ENCODE measurements at places on chromosomes 3 and 15. TPM values are rescaled to one million over a fixed set of nuclear protein-coding genes. Genes with fewer than 3 reads are reported as not detected.

CCDC54 gene
- 112 TPM for polyA plus RNA-seq

ZNF860 gene
- 1.5 TPM for polyA plus RNA-seq

- peak; percentile 92 for DNase-seq
Observed at GRCh38 chr3:52455283-52456168, at the start of gene NISCH. Gene NISCH, plus strand, starts transcription at chr3:52455604. Its CDS starts 38 bp downstream, at chr3:52455642.

GRCh38 chr3:194730365-194730764, 44.7 kb downstream of the FAM43A start:
- peak; percentile 43 for DNase-seq

DNA sequence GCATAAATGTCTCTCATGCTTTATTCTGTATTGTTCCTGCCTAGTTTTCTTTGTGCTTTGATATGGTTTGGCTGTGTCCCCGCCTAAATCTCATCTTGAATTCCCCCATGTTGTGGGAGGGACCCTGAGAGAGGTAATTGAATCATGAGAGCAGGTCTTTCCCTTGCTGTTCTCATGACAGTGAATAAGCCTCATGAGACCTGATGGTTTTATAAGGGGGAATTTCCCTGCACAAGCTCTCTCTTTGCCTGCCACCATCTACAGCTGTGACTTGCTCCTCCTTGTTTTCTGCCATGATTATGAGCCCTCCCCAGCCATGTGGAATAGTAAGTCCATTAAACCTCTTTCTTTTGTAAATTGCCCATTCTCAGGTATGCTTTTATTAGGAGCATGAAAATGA, 1596.6 kb downstream of the SI start:
- DNase-seq, result no peak

DNA sequence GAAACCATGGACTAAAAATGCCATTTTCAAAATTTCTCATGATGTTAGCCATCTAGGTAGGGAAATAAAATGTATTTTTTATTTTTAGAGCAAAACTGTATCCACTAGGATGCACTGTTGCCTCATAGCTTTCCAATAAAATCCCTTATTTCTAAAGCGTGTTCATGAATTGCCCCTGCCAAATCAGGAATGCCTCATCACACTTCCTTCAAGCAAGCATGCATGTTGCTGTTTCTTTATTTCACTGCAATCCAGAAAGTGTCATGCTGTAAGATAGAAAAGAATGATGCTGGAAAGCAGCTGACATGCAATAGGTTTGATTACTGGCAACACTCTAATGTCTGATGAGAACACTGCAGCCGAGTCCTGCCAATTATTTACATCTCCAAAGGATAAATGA, 239.5 kb downstream of the CHL1 start:
- DNase-seq, result no peak

GRCh38 chr15:71688509-71689094, 121.8 kb upstream of the NR2E3 start:
- no peak for DNase-seq
